ENCODE measurements at places on chromosomes 1 and 21.

GRCh38 chr1:19651141-19651737 is 7.1 kb downstream of the NBL1 start:
- DNase-seq = no peak

- DNase-seq = no peak
These were observed 12.7 kb downstream of the PACC1 start for GRCh38 chr1:212401838-212402582.

DNA sequence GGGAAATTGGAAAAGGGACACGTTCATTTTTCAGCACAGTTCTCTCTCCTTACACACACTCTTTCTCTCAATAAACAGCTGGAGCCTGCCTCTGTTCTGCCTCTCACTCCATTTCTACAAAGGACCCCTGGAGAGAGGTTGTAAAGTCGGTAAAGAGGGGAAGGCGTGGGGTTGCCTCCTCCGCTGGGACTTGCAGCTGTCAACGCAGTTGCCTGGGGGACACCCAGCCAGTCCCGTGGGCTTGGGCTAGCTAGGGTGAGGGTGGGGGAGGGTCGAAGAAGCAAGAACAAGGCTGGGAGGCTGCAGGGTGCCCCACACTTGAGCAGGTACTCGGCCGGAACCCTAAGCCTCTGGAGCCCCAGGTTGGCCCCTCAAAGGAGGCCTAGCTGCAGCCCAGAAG is 27.6 kb downstream of the C1orf216 start:
- DNase-seq = no peak

GRCh38 chr1:225179686-225180085 is 248.2 kb downstream of the LBR start:
- DNase-seq = no peak

- no peak for DNase-seq
These were observed 217.0 kb upstream of the PKN2 start for GRCh38 chr1:88466899-88467580.

DNA sequence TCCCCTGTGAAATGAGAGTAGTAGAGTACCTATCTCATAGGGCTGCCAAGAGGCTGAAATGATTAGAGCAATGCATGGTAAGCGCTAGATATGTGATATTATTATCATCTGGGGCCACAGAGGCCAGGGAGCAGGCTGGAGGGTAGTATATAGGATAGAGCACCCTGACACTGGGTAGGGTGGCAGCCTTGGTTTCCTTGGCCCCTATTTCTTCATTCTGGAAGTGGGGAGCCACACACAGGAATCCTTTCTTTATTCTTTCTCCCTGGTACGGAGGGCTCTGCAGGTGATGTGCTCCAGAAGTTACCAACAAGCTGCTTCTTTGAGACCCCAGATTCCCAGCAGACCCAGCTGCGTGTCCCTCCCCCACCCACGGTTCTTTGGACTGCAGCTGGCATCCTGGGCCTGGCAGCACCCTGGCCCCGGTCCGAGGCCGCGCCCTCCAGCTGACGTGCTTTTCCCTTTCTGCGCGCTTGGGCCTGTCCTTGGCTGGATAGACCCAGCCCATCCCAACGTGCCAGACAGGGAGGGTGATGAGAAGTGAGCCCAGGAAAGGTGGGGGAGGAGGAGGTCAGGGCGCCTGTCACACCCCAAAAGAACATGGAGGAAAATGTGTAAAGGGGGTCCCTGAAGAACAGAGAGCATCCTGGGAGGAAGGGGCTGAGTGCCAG is 18.2 kb downstream of the INAVA start:
- no peak for DNase-seq

DNA sequence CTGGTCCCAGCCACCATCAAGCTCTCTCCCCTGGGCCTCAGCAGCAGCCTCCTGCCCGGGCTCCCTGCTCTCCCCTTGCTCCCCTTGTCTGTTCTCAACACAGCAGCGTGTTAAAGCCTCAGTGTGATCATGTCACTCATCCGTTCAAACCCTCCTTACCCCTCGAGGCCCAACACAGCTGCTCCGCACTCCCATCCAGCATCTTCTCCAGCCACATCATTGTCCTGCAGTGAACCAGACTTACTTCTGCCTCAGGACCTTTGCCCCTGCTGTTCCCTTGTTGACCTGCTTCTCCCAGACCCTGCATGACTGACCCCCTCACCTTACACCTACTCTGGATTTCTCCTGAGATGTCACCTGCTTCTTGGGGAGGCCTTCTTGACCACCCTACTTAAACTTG is 13.3 kb downstream of the CDK18 start:
- DNase-seq = no peak

DNA sequence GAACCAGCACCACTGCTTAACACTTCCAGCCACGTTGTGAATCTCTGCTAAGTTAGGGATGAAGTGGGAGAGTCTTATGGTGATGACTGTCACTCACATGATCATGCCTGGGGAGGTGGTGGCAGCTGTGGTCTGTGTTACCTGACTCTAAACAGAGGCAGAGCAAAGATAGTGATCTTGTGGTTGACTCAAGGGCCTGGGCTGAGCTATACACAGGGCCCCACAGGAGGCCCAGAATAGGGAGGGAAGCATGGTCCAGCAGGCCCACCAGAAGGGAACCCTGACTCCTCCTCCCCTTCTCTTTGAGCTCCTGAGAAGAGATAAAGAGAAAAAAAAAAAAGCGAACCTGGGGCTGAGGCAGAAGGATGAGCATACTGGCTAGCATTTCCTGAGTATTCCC is 55.0 kb downstream of the PLXNA2 start:
- DNase-seq = no peak

DNA sequence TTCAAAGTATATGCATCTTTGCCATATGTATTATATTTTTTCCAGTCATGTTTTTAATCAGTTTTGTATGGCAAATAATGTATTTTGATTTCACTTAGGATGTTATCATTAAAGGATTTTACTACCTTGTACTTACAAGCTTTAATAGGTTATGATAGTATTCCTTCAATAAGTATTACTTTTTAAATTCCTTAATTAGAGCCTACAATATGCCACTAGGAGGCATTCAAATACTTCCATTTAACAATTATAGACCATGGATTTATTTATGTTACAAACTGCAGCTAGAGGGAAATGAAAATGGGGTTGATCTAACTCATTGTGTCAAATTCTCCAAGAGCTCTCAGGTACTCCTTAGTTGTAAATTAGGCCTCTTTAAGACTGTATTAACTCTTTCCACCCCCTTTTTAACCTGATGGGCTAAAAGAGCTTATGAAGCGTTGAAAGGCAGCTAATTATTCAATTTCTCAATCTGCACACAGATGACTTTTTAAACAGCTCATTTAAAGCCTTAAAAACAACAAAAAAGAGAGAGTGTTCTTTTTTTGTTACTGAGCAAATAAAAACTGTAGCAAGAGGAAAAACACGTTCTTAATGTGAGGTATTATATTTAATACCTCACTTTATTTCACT is 156.2 kb downstream of the DENND1B start:
- DNase-seq = no peak

DNA sequence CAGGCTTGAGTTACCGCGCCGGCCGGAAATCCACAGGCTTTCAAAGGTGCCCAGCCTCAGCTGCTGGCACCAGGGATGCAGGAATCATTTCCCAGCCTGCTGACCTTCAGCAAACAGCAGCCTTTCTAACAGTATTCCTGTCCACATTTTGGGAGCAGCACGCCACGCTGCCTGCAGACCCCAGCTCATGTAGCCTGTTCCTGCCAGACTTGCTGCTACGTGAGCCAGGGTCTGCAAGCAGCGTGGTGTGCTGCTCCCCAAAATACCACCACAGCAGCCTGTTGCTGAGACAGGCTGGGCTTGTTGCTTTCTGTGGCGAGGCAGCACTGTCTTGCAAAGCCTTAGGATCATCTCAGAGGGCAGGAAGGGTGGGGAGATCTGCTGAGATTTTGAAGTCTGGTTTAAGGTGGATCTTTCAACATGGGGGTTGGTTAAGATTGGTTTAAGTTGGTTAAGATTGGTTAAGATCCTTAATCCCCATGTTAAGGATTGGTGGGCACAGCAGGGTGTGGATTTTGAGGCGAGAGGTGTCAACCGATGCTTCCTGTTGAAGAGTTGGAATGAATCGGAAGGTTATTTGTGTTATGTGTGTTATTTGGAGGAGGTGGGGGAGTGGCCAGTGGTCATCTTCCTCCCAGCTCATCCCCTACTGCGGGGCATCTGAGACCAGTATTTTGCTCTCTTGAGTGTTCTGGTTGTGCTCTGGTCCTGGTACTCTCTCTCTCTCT is 12.9 kb downstream of the FAAH start:
- DNase-seq = no peak

DNA sequence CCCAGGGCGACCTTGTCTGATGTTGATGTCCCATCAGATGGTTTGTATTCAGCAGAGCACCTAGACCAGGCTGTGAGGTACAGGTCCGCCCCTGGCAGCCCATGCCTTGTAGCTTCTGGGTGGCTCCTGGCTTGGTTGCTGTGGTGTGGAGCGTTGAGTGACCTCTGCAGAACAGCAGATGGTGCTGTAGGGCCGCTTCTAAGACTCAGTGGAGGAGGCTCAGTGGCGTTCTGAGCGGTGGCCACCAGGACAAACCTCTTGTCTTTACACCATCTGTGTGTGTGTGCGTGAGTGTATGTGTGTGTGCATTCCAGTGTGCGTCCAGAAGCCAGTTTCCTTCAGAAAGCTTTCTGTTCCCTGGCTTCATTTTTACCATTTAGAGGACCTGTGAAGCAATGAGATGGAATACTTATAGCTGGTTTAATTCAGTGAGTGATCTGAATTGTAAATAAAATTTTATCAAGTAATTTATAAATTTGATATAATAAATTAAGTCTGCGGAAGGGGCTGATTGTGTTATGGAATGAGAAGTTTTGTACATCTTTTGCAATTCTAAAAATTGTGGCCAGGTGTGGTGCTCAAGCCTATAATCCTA is 66.1 kb downstream of the ADARB1 start:
- peak; percentile 41 for DNase-seq

DNA sequence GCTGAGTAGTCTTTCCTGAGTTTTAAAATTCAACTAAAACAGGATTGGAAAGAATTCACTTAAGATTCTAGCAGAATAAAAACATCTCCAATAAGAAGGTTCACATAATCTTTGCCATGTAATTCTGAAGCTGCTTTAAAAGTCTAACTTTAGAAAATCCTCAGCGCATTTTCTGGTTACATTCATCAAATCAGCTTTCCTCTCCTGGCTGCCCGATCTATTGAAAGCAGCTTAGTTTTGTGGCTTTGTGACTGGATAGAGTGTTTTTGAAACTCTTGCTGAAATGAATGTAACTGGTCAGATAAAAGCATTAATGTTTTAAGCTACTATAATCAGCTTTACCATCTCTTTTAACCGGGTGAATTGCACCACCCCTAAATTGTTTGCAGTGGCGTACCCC is 66.8 kb downstream of the DOP1B start:
- no peak for DNase-seq

GRCh38 chr1:169844941-169845608 is 48.6 kb downstream of the SCYL3 start:
- DNase-seq = no peak

DNA sequence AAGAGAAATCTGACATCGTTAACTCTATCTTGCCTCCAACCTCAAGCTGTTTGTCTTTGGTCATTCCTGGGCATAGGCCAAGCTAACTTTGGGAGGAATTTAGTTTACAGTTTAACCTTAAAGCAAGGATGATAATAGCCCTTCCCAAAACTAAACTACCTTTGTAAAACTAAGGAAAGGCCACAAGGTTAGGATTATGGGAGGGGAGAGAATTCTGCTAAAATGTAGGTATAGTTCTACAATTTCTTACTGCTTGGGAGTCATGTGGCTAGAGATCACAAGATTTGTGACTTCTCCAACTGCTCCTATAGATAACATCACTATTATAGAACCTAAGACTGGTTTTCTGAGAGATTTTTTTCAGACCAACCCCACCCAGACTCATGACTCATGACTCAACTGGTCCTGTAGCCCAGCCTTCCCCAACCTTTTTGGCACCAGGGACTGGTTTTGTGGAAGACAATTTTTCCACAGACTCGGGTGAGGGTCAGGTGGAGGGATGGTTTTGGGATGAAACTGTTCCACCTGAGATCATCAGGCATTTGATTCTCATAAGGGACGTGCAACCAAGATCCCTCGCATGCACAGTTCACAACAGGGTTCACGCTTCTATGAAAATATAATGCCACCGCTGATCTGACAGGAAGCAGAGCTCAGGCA is 70.7 kb upstream of the MUTYH start:
- DNase-seq = no peak

- DNase-seq = no peak
These were observed 4.9 kb upstream of the KIF14 start for GRCh38 chr1:200625381-200625824.

GRCh38 chr1:29209173-29209572 is 21.6 kb downstream of the MECR start:
- no peak for DNase-seq

- DNase-seq = no peak
These were observed 20.5 kb upstream of the ALG14 start for GRCh38 chr1:95093296-95093695.

DNA sequence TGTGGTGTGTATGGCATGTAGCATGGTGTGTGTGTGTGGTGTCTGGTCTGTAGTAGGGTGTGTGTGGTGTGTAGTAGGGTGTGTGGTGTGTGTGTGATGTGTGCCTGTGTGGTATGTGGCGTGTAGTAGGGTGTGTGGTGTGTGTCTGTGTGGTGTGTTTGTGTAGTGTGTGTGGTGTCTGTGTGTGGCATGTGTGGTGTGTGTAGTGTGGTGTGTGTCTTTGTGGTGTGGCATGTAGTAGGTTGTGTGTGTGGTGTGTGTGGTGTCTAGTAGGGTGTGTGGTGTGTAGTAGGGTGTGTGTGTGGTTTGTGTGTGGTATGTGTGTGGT is 85.5 kb downstream of the SYT2 start:
- DNase-seq = no peak

GRCh38 chr21:42114646-42115045 is 43.5 kb downstream of the UMODL1 start:
- DNase-seq = no peak

DNA sequence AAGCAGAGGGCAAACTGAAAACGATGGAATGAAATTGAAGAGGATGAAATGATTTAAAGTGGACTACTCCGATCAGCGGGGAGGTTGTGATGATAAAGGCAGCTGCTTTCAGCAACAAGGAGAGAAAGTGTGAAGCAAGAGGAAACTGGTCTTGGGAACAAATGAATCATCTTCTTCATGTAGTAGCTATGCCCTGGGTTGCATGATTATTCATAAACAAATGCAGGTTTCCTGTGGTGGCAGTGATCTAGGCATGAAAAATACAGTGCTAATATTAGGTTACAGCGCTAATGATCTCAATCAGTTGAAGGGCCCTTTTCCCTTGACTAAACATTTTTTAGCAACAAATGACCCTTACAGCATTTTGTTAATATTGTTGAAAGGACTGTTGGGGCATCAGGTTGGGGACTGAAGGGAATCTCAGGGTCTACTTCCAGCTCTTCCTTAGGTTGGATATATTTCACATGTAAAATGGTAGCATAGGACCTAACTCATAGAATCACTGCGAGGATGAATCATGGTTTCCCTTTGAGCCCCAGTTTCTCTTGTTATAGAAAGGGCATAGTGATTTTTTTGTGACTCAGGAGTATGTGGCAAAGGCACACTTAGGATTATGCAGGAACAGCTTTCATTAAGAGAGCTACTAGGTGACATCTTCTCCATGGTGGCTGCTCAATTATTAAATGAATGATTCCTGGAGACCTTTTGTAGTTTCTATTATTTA is 1.9 kb upstream of the ZFYVE9 start:
- peak; percentile 30 for DNase-seq

- no peak for DNase-seq
These were observed 28.3 kb downstream of the CFH start for GRCh38 chr1:196680107-196680506.

All from activated T-cell treated with anti-CD3 and anti-CD28 coated beads for 24 hours (primary cell).